Stimulated activated CD4-positive, alpha-beta T cell treated with anti-CD3 and anti-CD28 coated beads, Interleukin-1b, Interleukin-23, amount 100 ng/mL, for 1 hour (primary cell): ENCODE measurements at places on chromosomes 13 and 19.
A peak's percentile ranks its signal among the peaks of the same experiment; 100 is the strongest.

GRCh38 chr13:22486490-22486889 is 694.3 kb upstream of the SGCG start:
- DNase-seq = no peak

- DNase-seq = no peak
Measured at GRCh38 chr19:44806291-44806690, 2.6 kb upstream of the BCAM start.

DNA sequence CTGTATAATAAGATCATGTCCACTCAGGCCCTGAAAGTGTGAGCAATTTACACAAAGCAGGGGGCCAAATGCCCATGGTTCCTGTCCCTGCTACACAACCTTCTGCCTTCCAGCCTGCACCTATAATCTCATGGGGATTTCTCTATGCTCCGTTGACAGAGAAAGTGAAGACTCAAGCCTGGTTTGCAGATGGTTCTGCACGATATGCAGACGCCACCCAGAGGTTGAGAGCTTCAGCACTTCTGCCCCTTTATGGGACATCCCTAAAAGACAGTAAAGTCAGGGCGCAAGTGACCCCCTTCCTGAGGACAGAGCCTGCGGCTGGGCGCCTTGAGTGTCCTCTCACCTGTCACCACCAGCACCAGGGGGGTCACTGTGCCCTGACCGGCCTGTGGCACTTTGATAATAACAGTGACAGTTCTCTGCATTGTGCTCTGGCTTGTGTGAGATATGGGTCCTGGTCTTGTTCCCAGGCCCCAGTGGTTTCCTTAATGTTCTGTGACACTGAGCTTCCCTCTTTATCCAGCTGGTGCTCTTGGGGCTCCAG is 15.1 kb downstream of the LILRA5 start:
- DNase-seq = no peak

DNA sequence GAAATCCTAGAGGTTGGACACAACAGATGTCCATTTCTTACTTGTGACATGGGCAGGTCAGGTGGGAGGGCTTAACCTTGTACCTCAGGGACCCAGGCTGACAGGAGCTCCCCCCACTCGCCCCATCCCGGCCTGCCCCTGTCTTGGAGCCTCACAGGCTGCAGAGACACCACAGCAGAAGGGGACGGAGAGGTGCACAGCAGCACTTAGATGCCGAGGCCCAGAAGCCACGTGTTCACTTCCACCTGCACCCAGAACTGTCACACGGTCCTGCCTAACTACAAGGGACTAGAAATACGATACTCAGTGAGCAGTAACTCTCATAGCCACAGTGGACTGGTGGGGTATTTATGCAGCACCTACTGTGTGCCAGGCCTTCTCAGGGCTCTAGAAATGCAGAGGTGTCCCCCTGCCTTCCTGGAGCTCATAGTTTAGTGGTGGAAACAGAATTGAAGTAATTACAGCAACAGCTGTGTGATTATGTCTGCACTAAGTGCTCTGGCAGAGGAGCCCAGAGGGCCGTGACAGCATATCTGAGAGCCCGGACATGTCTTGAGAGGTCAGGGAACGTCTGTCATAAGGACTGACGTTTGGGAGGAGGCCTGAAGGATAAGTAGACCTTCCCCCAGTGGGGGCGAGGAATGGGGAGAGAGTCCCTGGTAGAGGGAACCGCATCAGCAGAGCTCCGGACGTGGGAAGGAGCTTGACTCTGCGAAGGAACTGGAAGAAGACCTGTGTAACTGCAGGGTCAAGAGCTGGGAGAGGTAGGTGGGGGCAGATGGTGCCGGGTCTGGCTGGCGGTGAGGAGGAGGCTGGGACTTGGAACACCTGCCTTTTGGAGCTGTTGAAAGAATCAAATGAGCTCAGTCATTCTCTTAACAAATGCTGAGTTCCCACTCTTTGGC is 130.0 kb downstream of the SIPA1L3 start:
- no peak for DNase-seq

- DNase-seq = peak; percentile 55
Measured at GRCh38 chr19:2476451-2477140, 669 bp downstream of the GADD45B start.

- DNase-seq = no peak
Measured at GRCh38 chr13:60384911-60385310, 12.1 kb upstream of the TDRD3 start.

DNA sequence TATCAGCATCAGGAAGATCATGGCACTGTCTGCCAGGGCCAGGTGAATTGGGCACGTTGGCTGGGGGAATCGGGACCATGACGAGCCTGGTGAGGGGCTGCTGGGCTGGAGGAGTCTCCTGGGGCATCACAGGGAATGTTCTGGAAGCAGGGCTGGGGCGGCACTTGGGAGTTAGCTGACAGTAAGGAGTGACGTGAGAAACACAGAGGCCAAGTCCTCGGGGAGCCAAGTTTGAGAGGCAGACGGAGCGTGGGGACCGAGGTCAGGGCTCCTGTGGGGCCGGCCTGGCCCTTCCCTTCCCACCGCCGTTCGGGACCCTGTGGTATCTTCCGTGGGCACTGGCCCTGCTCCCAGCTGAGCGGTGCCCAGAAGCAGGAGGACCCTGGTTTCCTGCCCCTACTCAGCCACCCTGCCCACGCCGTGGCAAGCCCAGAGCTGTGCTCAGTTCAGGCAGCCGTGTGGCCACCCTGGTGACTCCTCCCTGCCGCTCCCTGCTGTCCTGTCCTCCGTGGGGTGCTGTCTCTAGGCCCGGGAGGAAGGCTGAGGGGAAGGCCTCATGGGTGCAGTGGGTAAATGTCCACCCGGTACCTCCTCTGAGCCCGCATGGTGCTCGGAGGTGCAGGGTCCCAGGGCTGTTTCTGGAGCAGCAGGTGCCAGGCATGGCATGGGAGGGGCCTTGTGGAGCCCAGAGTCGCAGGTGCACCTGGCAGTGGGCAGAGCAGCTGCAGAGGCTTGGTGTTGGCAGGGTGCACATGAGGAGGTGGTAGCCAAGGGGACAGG is 25.2 kb downstream of the CRTC1 start:
- DNase-seq = no peak

DNA sequence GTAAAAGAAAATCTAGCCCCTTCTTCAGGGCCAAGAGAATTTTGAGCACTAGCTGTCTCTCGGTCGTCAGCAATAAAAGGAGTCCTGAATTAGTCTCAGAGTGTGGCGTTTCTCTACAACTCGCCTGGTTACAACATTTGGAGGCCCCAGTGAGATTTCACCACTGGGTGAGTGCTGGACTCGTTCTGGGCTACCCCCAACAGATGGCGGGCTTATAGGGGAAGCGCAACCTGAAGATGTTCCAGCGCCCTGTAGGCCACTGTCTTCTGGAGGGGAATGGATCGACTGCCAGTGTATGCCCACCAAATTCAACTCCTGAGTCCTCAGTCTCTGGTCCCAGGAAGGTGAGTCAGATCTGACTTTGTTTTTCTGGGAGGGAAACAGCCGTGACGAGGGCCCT is 11.7 kb upstream of the ZNF181 start:
- no peak for DNase-seq
